ENCODE measurements at places on chromosomes 1 and 21.

DNA sequence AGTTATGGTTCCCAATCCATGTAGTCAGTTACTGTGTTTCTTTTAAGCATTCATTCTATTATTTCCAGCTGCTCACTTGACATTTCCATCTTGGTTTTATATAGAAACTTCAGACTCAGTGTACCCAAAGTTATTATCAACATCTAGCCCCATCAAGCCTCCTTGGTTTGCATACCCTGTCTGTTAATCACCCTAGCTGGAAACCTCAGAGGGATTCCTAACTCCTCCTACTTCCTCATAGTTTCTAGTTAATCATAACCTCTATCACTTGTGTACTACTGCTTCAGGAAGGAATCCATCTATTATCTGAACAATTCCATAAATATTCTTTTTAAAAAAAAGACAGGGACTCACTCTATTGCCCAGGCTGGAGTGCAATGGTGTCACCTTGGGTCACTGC is 293.3 kb downstream of the SDCCAG8 start:
- no peak for DNase-seq

DNA sequence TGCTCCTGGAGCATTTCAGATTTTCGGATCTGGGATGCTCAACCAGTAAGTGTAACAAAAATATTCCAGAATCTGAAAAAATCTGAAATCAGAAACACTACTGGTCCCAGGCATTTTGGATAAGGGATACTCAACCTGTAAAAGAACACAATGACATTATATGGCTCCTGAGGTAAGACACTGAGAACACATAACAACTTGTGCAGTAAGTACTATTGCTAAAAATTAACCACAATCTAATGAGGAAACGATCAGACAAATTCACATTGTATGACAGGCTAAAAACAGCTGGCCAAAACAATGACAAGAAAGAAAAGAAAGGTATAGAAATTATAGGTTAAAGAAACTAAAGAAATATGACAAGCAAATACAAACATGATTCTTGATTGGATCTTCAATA is 54.9 kb downstream of the LTN1 start:
- DNase-seq, result no peak

GRCh38 chr1:56816264-56816663 is 2.9 kb downstream of the FYB2 start:
- DNase-seq, result no peak

GRCh38 chr21:44927259-44927586 is 6.5 kb upstream of the ITGB2 start:
- no peak for DNase-seq

DNA sequence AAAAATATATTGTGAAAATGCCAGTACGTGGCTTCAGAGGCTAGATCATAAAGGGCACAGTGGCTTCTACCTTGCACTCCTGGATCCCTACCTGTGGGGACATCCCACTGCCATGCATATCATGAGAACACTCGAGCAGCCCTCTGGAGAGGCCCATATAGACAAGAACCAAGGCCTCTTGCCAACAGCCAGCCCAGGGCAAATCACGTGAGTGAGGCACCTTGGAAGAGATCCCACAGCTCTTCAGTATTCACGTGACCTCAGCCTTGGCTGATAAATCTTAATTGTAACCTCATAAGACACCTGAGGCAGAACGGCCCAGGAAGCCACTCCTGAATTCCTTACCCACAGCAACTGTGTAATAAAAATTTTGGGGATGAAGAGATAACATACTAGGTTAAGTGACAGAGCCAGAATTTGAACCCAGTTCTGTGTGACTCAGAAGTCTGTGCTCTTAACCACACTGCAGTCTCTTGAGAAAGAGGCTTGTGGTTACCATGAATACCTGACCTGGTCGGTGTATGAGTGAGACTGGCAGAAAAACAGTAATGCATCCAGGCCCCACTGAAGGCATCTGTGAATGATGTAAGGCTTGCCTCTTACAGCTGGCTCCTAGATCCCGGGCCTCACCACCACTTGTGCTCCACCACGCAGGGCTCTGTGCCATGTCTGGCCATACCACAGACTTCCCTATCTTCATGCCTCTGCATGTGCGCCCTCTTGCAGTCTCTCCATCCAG is 6.9 kb upstream of the A3GALT2 start:
- no peak for DNase-seq

GRCh38 chr1:54229281-54229891 is 29.4 kb downstream of the MRPL37 start:
- peak; percentile 39 for DNase-seq

- no peak for DNase-seq
These were observed 266.9 kb downstream of the PTPRU start for GRCh38 chr1:29502911-29503840.

DNA sequence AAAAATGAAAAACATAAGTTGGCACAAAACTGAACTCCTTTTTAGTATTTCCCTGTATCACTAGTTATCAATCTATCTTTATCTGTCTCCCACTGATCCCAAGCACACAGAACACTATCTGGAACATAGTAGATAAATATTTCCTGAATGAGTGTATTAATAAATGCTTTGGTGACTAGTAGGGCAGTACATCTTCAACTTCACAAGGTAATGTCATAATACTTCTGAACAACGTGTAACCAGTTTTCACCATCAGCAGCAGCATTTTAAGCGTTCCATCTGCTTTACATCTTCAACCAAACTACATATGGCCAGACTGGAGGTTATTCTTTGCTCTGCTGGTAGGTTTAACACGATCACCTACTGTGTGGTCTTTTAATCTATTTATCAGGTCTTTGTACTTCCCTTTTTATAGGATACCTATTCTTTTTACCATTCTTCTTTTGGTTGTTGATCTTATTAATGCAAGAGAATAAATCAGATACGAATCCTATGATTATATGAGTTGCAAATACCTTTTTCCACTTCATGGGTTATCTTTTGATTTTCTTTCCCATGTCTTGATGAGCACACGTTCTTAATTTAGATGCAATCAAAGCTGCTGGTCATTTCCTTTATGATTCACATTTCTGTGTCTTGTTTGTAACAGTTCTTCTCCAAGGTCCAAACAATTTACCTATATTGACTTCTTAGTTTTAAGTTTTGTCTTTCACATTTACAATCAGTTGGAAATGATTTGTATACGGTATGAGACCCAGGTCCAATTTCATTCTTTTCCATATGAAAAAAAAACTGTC is 16.3 kb downstream of the GPBP1L1 start:
- DNase-seq, result no peak

DNA sequence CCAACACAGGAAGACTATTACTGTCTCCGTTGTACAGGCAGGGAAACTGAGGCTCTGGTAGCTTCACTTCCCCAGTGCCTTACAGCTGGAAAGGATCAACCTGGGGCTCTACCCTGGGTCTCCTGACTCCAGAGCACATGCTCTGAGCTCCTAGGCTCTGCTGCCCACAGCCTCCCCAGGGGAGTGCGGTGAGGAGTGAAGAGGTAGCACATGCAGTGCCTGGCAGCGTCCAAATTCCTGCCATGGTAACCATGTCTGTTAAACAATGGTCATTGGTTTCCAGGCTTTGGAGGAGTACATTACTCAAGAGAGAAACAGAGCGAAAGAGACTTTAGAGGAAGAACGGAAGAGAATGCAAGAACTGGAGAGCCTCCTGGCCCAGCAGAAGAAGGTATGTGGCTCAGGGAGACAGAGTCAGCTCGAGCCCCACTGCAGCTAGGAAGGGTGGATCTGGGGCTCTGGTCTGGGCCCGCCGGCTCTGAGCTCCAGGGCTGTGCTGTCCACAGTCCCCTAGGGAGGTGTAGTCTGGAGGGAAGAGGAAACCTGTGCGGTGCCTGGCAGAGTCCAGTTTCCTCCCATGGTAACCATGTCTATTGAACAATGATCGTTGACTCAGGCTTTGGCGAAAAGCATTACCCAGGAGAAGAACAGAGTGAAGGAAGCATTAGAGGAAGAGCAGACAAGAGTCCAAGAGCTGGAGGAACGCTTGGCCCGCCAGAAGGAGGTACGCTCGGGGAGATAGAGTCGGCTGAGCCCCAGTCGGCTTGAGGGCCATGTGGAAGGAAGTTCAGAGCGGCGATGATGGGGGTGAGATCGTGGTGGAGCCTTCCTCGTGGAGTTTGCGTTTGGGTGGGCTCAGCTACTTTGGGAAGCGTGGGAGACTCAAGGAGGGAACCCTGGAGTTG is 64.6 kb upstream of the EFHD2 start:
- DNase-seq, result no peak

GRCh38 chr1:56511364-56511763 is 68.0 kb downstream of the PLPP3 start:
- DNase-seq, result no peak

DNA sequence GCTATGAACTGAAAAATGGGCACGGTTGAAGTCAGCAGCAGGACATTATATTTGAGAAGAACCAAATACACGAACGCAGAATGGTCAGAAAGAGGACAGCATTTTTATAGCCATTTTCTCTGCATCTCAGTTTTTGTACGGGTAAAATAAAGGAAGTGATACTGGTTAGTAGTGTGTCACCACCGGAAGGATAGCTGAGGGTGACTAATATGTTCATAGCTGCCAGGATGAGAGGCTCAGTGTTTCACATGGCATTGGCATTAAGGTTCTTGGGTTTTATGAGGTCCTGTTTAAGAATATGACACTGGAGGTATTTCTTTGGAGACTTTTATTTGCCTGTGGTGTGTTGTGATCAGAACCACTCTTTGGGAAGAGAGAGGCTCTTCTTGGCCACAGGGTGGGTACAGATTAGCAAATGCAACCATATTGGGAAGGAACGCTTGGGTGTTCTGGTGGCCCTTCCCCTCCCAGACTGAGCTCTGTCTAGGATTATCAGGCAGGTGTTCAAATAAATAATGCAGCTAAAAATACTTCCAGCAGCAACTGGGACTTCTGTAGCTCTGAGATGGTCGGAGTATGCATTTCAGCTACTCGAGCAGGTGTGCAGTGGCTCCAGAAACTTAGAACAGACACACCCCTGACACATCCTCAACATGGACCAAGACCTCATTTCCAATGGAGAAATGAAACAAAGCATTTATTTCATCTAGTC is 158.2 kb downstream of the PBX1 start:
- no peak for DNase-seq

DNA sequence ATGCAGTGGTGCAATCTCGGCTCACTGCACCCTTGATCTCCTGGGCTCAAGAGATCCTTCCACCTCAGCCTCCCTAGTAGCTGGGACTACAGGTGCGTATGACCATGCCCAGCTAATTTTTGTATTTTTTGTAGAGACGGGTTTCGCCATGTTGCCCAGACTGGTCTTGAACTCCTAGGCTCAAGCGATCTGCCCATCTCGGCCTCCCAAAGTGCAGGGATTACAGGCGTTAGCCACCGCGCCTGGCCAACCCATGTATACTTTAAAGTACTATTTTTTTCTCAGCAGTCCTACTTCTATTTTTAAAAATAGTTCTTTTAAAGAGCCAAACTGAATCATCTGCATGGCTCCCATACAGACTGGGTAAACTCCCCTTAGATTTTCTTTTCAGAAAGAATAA is 3.5 kb downstream of the STK40 start:
- no peak for DNase-seq

DNA sequence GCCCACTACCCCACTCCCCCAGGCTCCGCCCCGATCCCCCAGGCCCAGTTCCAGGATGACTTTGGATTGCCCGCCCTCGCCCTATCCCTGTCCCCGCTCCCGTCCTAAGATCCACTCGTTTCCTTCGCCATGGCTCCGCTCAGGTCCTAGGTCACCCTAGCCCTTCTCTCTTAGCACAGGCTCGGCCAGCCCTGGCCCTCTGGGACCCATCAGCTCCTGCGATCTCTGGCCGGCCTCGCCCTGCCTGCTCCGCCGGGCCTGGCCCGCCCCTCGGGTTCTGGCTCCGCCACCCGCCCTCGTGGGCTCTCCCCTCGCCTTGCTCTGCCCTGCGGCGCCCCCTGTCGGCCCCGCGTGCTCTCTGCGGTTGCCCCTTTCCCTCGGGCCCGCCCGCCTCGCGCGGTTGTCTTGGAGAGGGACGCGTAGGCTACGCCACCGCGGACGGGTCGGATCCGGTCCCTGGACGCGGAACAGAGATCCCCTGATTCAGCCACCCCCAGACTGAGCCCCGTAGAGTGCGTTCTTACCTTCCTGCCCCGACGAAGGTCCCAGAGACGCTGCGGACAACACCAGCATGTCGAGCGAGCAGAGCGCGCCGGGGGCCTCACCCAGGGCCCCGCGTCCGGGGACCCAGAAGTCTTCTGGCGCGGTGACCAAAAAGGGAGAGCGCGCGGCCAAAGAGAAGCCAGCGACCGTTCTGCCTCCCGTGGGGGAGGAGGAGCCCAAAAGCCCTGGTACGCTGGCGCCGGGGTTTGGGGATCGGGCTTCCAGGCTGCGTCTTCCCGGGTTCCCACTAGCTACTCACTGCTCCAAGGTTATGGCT is at the start of gene LRRC71:
LRRC71 (plus strand) TSS at position 400 of the 820 bp plus-strand sequence; CDS start at position 572, 172 bp downstream.
- peak; percentile 10 for DNase-seq

GRCh38 chr1:172120381-172120780 is 279.1 kb downstream of the DNM3 start:
- no peak for DNase-seq

DNA sequence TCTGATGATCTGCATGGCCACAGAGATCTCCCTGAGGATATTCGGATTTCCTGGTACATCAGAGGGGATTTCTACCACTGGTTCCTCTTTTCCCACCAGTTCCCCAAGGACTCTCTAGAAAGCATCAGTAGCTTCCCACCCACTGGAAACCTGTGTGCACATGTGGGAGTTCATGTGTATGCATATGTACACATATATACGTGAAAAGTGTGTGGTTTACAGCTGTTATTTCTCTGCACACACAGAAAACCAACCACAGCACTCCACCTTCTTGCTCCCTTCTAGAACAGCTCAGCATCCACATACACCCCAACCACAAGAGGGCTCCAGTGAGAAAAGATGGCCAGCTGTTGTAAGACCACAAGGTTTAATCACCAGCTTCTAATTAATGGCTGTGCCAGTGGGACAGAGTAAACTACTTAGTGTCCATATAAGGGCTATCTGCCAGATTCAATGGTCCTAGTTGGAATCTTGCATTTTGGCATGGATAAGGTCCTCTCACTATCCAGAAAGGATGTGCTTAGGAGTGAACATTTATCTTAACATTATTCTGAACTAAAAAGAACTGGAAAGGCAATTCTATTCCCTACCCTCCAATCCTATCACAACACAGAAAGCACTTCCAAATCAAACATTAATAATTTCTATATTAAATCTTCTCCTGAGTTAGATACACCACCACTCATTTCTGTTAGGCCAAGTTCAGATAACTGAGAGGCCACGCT is 24.1 kb downstream of the GPR3 start:
- DNase-seq, result peak; percentile 53

DNA sequence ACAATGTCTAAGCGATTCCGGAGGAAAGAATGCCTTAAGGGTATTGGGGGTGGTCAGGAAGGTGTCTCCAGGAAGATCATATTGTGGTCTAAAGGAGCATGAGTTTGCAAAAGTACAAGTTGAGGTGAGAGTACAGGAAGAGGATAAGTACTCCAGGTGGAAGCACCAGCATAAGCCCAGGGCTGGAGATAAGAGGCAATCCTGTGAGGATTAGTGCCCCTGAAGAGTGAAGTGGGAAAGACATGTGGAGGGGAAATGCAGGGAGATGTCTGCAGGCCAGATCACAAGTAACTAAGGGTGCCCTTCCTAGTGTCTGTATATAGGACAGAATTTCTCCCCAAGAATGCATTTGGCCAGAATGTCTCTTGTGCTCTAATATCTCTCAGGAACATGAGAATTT is 188.3 kb upstream of the DPT start:
- no peak for DNase-seq

- no peak for DNase-seq
These were observed 131.8 kb upstream of the NGF start for GRCh38 chr1:115469703-115470476.
